ENCODE measurements at places on chromosomes 12 and 14.

- DNase-seq = no peak
Measured at GRCh38 chr12:122318607-122319605, 52.6 kb upstream of the VPS33A start.

- DNase-seq = no peak
Measured at GRCh38 chr12:1842905-1843640, 22.7 kb downstream of the LRTM2 start.

- no peak for DNase-seq
Measured at GRCh38 chr12:2939191-2939590, 20.0 kb upstream of the TEAD4 start.

GRCh38 chr12:115355301-115355700, 671.3 kb upstream of the TBX3 start:
- DNase-seq = no peak

DNA sequence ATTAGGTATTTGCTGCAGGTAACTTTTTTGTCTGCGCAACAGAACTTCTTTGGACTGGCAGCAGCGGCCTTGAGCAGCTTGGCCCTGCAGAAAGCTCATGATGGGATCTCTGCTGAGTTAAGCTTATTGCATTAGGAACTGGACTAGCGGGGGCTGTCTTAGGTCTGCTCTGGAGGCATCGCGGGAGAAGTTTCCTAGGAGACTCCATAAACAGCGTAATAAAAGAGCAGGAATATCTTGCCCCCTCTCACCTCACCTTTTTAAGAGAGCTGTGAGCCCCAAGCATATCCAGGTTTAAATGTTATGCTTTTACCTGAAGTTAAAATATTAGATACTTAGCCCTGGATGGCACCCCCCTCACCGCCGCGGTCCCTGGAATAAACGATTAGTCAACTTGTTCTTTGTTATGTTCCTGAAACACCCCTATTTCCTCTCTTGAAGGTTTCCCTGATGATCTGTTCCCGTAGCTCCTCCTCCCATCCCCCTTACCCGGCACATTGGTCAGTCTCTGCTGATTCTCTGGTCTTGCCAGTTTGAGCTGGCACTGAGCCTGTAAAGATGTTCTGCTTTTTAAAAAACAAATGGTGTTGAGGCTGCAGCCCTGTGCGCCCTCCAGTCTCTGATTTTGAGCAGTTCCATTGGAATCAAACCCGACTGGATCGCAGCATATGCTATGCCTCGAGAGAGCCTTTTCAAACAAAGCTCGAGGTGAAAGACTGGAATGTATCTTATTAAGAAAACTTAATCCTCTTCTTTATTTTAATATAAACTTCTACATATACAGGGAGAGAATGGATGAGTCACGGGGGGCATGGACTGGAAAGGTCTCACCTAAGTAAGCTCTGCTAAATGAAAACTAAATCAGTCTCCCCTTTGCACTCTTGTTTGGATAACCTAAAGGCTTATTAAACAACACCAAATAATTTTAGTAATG, 1.9 kb downstream of the MLXIP start:
- DNase-seq = no peak

DNA sequence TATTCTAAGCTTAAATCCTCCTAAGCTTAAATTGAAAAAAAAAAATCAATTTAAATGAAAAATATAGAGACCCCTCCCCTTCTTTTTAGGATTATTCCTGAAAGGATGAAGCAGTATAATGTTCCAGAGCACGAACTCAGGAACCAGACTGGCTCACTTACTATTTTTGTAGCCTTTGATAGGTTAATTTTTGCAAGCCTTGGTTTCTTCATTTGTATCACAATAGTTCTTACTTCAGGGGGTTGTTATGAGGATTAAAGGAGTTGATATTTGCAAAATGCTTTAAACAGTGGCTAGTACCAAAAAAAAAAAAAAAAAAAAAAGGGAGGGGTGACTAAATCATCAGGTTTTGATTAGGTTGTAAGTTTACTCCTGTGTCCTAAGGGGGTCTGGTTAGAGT, 3.1 kb upstream of the RBM25 start:
- DNase-seq = no peak

DNA sequence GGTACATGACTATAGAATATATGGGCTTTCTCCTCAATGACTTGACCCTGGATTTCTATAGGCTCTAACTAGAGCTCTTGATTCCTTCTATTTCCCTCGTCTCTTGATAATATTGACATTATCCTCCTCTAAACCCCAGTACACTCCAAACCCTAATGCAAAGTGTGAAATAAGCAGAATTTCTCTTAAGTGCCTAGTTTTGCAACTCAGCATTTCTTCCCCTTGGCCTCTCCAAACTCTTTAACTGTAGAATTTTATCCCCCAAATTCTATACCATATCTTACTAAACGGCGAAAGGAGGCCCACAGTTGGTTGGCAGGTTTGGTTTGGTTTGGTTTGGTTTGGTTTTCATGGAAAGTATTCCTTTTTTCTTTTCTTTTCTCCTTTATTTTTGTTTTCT, 498.7 kb downstream of the CCER1 start:
- no peak for DNase-seq

- no peak for DNase-seq
Measured at GRCh38 chr12:104165801-104166200, 27.8 kb upstream of the NFYB start.

- no peak for DNase-seq
Measured at GRCh38 chr14:105760691-105761344, 234.4 kb downstream of the TMEM121 start.

DNA sequence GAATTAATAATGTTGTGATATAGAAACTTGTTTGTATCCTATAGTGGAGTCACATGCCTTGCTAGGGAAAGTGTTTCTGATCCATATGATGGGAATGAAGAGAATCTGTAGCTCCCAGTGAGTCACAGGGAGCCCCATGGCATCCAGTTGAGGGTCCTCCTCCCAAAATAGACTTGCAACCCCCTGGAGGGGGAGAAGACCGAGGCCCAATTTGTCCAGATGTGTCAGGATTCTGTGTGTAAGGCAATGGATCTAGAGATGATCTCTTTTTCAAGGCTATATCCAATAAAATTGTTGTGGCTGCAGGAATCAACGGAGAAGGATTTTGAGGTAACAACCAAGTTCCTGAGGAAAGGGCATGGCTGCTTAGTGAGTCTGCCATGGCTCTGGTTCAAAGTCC, 121.8 kb downstream of the BCL11B start:
- no peak for DNase-seq

DNA sequence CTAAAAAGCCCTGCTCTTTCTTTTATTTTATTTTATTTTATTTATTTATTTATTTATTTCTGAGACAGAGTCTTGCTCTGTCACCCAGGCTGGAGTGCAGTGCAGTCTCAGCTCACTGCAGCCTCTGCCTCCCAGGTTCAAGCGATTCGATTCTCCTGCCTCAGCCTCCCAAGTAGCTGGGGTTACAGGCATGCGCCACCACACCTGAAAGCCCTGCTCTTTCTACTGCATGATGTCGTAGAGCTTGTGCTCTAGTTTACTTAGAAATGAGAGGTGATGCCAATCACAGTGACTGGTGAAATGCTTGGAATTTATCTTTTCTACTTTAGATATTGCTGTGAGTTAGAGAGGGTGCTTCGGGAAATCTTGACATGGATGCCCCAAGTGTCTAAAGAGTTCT, 54.5 kb downstream of the DAD1 start:
- DNase-seq = no peak

DNA sequence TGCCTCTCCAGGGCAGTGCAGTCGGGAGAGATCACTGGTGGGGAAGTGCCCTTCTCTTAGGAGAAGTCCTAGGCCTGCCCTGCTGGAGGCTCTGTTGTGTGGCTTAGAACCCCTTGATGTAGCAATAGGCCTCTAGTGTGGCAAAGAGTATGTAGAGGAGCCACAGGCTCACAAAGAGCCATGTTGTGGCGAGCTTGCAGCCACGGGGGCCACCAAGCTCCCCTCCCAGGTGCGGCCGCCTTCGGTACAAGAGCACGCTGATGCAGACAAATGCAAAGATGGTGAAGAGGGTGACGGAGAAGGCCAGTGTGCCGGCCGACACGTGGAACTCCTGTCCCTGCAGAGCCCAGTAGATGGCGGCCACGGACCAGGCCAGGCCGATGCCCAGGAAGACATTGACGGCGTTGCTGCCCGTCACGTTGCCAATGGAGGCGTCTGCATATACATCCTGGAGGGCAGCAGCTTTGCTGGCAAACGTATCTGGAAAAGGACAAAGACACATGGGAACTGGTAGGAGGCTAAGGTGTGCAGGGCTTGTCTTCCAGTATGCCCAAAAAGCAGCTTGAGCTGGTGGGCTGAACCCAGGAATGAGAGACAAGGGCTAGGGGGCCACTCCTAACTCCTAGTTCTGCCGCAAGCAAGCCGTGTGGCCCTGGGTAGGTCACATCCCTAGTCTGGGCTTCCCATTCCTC, 142.8 kb downstream of the SLC8A3 start:
- DNase-seq = no peak

GRCh38 chr14:77083082-77083481, 15.0 kb upstream of the CIPC start:
- no peak for DNase-seq

DNA sequence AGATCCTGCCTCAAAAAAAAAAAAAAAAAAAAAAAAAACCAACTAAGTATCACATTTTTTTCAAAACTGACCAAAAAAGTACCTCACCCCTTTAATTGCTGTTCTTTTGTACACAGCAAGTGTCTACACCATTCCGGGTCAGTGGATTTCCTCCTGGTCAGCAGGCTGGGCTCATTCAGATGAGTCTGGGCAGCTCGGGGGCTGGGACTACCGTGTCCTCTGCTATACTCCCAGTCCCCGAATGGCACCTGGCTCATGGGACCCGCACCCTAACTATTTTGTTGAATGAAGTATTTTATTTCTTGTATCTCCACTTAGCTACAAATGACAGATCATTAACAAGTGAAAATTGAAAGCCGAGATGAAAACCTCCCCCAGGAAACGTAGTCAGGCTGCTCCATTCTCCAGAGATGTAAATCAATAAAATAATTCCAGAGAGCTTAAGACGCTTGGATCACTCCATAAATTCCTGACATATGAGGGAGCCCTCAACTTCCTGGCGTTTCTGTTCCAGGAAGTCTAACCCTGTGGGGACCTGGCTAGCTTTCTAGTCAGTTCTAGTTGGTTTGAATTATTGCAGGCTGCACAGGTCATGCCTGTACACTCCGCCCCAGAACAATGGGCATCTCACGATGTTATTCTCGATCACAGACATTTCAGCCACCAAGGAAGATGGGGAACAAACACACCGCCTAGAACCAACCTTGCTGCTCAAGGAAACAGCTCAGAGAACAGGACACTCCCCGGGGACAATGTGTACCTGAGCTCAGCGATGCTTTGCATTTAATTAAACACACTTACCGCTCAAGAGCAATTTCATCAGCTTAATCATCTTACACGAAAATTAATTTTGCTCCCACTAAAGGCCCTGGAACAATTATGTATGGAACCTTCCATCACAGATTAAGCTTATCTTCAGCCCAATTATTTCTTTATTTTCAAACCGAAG, 76.3 kb downstream of the RIMBP2 start:
- DNase-seq = no peak

GRCh38 chr12:87931812-87932211, 97.4 kb downstream of the C12orf50 start:
- no peak for DNase-seq

- no peak for DNase-seq
Measured at GRCh38 chr14:45118594-45118993, 15.7 kb downstream of the FKBP3 start.

DNA sequence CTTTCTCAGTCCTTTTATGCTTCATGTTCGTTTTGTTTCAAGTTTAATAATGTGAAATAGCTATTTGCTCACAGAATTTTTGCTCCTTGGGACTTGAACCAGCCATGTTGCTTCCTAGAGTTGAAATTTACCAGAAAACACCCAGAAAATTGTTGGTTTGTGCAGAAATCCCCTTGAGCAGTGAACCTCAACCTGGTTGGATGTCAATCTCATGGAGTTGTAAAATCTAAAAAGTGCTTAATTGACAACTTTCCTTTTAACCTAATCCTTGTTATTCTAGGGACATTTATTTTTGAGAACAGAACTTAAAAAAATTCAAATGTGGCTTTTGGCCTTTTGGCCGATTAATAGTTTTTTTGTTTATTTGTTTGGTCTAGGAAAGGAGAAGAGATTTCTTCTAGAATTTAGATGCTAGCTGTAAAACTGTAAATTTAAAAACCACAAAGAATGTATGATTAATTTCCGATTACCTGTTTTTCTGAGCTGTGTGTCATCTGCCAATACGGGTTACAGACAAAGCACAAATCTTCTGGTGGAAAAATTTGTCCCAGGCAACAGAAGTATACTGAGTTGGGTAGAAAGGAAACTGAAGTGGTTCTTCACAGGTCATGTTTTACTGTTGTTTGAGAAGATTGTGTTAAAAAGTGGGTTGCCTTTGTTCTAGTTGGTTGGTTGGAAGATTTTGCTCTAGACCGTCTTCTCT, 154.4 kb downstream of the FUT8 start:
- DNase-seq = no peak

DNA sequence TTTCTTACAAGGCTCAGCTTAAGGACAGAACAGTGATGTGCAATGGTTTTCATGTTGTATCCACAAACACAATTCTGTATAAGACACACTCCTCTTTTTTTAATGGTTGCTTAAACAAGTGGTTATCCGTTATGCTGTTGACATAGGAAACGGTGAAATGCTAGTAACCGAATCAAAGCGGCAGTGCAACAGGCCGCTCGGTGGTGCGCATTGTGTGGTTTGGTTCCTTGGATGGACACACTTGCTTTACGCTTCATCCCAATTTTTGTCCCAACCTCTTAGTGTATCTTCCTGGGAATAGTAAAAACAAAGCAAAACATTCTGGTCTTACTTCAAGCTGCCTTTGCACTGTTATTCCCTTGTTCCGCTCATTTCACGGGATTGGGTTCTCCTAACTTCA, 650 bp upstream of the PTGER2 start:
- DNase-seq = no peak

- DNase-seq = no peak
Measured at GRCh38 chr14:103143506-103143905, 20.2 kb downstream of the TNFAIP2 start.

DNA sequence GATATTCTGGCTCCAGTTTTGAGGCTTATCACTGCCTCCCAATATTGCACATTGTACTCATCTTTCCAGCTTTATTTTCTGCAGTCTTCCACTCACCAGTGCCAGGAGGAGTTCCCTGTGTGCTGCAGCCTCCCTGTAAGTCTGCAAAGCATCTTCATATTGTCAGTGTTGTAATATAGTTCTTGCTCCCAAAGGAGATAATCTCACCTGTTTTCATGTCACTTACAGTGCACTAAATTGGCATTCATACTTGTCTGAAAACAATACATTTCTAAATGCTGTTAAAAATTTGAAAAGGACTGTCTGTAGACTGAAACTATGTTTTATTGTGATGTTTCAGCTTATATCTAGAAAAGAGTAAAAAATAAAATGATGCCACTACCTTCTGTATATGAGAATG, 146.8 kb upstream of the TMTC1 start:
- no peak for DNase-seq

- no peak for DNase-seq
Measured at GRCh38 chr12:79659961-79660431, 30.8 kb downstream of the PAWR start.

- DNase-seq = no peak
Measured at GRCh38 chr12:88339966-88340365, 197.9 kb downstream of the TMTC3 start.

DNA sequence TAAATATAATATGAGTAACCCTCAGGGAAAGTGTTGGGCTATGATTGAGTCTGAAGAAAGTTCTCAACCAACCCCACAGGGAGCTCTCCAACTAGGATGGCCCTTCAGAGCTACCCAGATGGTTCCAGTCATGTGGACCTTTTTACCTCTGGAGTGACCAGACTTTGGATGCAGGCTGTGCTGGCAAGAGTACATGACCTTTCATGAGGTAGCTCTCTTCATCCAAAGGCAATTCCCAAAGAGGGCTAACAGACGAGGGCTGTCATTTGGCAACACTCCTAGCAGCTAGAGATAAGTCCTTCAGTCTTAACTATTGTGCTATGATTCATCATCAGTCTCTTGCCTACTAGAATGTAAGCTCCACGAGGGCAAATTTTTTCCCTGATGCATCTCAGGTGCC, 75.4 kb downstream of the DUSP6 start:
- DNase-seq = no peak

Measured in stimulated activated CD8-positive, alpha-beta memory T cell treated with anti-CD3 and anti-CD28 coated beads, Interleukin-4, amount 100 ng/mL, for 1 hour (primary cell).